Neural crest cell (in vitro differentiated cells): ENCODE measurements at places on chromosomes 4 and X. TPM values are rescaled to one million over a fixed set of nuclear protein-coding genes. Genes with fewer than 3 reads are reported as not detected.

- peaks cover 52% of the 10 kb centered on the region for H3K27me3 ChIP-seq
- H3K4me3 ChIP-seq, result peak within 1 kb of the TSS; percentile 86
- H3K4me1 ChIP-seq, result peaks cover 11% of the 10 kb centered on the region
- peak; percentile 52 for DNase-seq
- no peak within 1 kb of the TSS for H3K27ac ChIP-seq
Observed at GRCh38 chr4:48268956-48269860, at the start of gene TEC. TEC (minus strand) TSS chr4:48269838; CDS start chr4:48228614, 41,224 bp downstream.

SSX2B gene
- total RNA-seq, result not detected in 2 replicates

KIT gene
- total RNA-seq, result 14.5 and 18.7 TPM in 2 replicates

DNA sequence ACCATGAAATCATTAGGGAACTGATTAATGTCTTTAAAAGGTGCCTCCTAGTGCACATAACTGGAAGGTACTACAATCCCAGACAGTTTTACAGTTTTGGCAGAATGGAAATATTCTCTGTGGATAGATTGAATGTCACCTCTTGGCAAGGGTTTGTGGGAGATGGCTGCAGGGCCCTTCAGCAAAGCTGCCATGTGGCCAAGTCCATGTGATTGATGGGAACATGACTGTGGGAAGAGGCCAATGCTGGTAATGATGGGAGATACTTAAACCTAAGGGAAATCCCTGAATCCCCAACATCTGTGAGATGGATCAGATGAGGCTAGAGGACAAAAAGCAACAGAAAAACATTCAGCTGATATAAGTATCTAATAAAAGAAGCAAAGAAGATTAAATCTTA, 493.7 kb downstream of the MAGEE1 start:
- no peak overlapping the region for H3K27ac ChIP-seq
- H3K27me3 ChIP-seq, result no peaks in the 10 kb centered on the region
- H3K4me3 ChIP-seq, result no peak overlapping the region
- H3K36me3 ChIP-seq, result peaks cover 9% of the 10 kb centered on the region
- H3K4me1 ChIP-seq, result no peaks in the 10 kb centered on the region
- no peak for DNase-seq

CENPVL3 gene
- total RNA-seq, result 10.1 and 11.1 TPM in 2 replicates
